ENCODE measurements at places on chromosomes 5 and 9. TPM values are rescaled to one million over a fixed set of nuclear protein-coding genes. Genes with fewer than 3 reads are reported as not detected.

The BAG1 gene
- total RNA-seq, result 134 TPM

The PTPRD gene
- 78.9 TPM for total RNA-seq

The C9orf72 gene
- 16.1 TPM for total RNA-seq

- H3K27ac ChIP-seq, result no peak overlapping the region
- H3K27me3 ChIP-seq, result no peaks in the 10 kb centered on the region
Measured at GRCh38 chr9:82930116-82930515, 132.8 kb downstream of the RASEF start.

- no peaks in the 10 kb centered on the region for H3K4me1 ChIP-seq
- no peaks in the 10 kb centered on the region for H3K36me3 ChIP-seq
- peak overlapping the region; percentile 41 for H3K27ac ChIP-seq
- no peak for DNase-seq
Measured at GRCh38 chr5:65817931-65818330, 95.9 kb downstream of the NLN start.

DNA sequence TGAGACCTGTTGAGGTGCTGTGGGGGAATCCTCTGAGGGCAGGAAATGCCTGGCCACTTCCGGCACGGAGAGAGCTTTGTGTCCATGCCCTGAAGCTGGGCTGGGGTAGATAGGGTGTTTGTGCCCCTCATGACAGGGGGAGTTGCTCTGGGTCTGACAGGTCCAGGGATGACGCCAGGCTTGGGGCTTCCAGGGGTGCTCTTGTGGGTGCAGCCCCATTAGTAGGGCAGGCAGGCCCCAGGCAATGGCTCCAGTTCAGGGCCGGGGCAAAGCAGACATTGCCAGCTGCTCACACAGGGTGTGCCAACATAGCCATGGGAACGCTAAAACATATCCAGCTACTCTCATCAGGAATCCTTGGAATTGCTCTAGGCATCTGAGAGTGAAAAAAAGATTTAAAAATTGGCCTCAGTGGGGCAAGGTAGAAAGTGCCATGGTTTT, 21.1 kb downstream of the PITX1 start:
- H3K27ac ChIP-seq, result no peak overlapping the region
- H3K36me3 ChIP-seq, result no peaks in the 10 kb centered on the region
- no peaks in the 10 kb centered on the region for H3K27me3 ChIP-seq
- H3K4me3 ChIP-seq, result no peak overlapping the region
- H3K4me1 ChIP-seq, result no peaks in the 10 kb centered on the region

- no peaks in the 10 kb centered on the region for H3K27me3 ChIP-seq
- H3K36me3 ChIP-seq, result no peaks in the 10 kb centered on the region
- no peak overlapping the region for H3K27ac ChIP-seq
- H3K4me1 ChIP-seq, result no peaks in the 10 kb centered on the region
- no peak overlapping the region for H3K4me3 ChIP-seq
Measured at GRCh38 chr9:114572199-114572598, 15.4 kb upstream of the ATP6V1G1 start.

- no peak for DNase-seq
- H3K4me3 ChIP-seq, result no peak overlapping the region
- H3K27me3 ChIP-seq, result no peaks in the 10 kb centered on the region
- no peak overlapping the region for H3K27ac ChIP-seq
- H3K4me1 ChIP-seq, result no peaks in the 10 kb centered on the region
Measured at GRCh38 chr5:159440968-159441367, 110.7 kb upstream of the IL12B start.

- H3K4me3 ChIP-seq, result no peak overlapping the region
- H3K36me3 ChIP-seq, result no peaks in the 10 kb centered on the region
- DNase-seq, result no peak
- H3K4me1 ChIP-seq, result no peaks in the 10 kb centered on the region
- H3K27ac ChIP-seq, result no peak overlapping the region
Measured at GRCh38 chr9:119441832-119442231, 72.6 kb upstream of the BRINP1 start.

GRCh38 chr5:7094626-7095025, 301.3 kb upstream of the ADCY2 start:
- H3K27ac ChIP-seq, result no peak overlapping the region
- H3K4me3 ChIP-seq, result no peak overlapping the region
- no peaks in the 10 kb centered on the region for H3K36me3 ChIP-seq
- peak; percentile 86 for DNase-seq
